Stimulated activated CD4-positive, alpha-beta T cell treated with anti-CD3 and anti-CD28 coated beads, TNF-alpha, amount 100 ng/mL, for 4 hours (primary cell): ENCODE measurements at places on chromosomes 6 and 20.

DNA sequence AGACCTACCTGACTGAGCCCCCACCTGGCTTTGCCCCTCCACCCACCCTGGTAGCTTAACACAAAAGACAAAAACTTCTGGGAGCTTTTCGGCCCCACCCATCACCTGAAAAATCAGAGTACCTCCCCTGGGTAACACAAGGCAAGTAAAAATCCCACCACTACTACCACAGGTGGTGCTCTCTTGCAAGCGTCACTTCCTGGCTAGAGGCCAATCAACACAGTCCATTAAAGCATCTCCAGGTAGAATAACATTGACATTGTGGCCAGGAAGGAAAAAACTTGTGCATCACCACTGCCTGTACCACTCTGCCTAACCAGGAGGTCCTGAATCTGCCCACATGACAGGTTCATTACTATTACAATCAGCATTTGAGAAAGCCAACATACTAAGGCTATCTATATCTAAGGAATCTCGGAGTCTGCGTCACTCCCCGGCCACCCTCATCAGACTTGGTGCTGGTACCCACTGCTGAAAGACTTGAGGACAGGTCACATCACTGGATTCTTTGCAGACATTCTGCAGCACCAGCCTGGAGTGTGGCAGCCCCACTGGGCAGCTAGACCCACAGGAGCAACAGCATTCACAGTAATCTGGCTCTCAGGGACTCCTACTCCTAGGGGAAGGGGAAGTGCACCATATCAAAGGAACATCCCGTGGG lies 125.9 kb downstream of the CDK19 start:
- no peak for DNase-seq

DNA sequence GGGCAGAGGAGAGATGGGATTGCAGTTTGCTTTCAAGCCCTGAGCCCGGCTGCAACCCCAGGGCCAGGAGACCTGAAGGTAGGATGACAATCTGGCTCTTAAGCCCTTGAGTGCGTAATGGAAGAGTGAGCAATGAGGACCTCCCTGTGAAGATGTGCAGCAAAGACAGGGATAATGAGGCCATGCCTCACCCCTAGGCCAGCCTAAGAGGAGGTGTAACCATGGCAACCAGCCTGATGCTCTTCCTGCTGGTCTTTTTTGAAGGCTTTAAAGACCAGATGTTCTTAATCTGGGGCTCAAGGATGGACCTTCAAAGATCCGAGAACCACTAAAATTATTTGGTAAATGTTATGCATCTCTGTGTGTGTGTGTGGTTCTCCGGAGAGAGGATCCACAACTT lies 8.2 kb downstream of the ARHGAP40 start:
- DNase-seq: no peak

DNA sequence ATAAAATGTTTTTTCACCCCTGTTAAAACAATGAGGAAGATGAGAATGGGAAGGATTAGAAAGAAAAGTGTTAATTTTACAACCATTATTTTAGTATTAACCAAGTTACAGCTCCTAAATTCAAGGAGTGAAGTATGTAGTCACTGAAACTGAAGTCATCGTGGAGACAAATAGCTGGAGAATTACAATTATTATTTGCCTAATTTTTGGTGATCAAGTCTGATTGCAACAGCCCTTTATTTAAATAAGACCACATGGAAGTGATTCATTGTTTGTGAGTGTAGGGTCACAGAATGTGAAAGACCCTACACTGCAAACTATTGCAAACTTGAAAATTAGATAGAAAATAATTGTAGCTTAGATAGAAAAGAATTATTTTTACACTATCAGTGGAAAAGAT lies 292.4 kb downstream of the CENPW start:
- DNase-seq: no peak

DNA sequence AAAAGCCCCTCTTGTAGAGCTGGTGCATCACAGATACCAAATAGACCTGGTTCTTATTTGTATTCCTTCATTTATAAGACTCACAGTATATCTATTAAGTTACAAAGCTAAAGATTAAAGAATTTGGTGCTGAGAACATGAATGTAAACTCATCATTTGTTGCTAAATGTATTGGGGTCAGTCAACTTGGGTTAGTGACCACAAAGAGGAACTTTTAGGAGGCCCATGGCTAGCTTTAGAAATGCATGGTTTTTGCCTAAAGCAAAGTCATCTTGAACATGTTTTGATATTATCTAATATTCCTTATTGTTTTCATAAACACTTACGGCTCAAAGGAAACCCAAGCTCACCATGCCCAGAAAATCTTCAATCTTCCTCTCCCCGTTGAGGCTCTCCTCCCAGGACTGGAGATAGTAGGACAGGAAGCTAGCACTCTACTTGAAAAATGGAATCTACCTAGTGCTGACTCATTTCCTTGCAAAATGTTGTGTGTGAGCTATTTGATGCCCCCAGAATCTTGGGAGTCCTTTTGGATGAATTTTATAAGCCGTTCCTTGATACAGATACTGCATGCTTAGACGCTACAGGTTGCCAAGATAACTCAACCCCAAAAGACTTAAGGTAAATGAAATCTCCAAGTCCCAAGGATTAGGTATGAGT lies 121.4 kb downstream of the BMP2 start:
- no peak for DNase-seq

- DNase-seq: no peak
These were observed 9.6 kb downstream of the SNX3 start for GRCh38 chr6:108251252-108251651.

DNA sequence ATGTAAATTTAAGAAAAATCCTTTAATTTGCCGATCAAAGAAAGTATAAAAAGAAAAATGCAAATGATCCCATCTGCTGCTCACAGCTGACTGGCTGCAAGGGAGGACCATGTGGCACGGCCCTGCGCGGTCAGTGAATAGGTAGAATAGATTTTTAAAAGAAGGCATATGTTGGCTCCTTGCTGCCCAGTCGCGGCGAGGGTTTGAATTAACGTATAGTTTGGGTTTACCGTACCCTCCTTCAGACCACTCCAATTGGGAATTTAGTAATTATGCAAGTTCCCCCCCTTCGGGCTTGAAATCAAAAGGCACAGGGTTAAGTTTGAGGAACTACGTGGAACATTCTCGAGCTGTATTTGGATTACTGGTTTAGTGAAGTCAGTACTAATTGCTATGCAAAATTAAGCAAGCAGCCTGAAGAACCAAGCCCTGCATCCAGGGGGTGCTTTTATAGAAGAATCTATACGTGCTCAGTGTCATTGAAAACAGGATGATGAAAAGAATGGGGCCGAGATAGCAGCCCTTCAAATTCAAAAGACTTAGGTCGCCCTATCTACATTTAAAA lies 1.1 kb upstream of the BEND3 start:
- DNase-seq: no peak

DNA sequence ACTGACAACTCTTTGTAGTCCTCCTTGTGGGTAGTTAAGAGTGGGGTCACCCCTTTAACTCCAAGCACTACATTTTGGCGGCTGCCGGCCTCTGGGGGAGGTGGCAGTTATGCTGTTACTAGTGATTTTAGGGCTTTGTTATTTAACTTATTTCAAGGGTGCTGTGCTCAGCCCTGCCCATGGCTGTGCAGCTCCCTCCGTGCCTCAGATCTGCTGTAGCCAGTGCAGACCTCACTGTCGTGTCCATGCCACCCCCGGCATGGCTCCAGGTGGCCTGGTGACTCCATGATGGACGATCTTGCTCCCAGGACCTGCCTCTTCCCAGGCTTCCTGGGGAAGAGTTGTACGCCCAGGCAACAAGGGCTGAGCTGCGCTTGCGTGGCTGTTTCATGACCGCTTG lies 15.4 kb downstream of the UQCC2 start:
- no peak for DNase-seq

DNA sequence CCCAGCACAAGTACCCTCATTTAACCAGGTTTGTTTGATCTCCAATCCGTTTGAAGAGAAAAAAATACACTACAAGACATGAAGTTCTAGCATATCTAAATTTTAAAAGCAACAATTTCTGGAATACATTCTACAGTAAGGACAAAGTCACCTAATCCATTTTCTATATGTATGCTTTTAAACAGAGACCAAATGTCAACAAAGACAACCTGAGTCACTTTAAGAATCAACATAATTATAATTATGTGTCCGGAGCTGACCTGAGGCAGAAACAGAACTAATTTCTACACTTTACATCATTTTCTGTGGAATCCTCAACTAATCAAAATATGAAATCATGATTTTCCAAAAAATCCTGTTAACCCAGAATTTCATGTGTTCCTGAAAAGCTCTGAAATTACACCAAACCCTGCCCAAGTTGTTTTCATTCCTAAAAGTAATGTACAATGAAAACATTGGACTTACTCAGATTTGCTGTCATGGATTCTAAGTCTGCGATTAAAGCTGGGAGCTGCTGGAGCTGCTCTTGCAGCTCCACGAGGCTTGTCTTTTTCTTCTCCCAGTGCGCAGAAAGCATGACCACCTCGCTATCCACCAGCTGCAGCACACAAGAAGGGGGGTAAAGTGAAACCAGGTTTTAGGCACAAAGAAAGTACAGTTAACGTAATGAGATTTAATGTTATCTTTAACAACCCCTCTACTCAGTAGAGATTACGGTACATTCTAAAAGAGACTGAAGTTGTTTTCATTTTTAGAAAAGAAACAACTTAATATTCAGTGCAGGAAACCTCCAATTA lies 35.8 kb downstream of the DTNBP1 start:
- no peak for DNase-seq

DNA sequence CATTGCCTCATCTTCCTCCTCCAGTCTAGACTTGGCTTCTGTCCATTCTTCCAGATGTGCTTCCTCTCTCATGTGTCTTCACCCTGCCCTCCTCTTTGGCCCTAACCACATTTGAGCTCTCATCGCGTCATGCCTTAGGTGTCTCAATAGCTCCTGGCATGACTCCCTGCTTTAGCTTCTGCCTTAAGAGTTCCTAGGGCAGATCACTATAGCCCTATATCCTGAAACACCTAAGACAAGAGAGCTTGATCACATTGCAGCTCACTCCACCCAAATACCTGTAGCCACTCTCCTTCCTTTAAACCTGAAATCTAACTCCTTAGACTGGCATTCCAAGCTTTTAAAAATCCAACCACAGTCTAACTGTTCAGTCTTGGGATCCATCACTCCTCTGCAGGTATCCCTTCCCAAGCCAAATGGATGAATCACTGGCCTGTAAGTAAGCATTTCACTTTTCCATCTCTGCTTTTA lies 69.0 kb upstream of the STXBP5 start:
- DNase-seq: no peak

DNA sequence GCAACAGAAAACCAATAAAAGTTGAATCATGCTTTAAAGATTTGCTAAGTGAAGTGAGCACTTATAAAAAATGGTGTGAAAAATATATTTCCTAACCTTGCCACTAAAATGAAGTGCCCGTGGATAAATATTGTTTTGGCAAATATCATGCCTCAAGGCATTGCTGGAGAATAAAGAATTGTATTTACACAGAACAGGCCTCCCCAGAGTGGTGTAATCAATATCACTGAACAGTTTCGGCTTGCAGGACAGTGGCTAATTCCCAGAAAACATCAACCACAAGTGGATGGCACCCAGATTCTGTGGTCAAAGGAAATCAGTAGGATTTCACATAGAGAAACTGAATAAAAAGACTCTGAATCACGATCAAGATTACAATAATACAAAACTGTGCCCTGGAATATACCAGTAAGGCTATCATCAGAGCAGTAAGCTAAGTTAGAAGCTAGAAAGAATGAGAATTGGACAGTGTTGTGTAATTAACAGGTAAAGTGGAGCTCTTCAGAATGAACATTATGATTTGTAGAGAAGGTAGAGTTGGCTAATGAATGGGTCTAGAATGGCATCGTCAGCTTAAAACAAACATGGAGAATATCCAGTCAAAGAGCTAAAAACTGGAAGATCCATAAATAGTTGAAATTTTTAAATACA lies 1026.9 kb upstream of the ADGRB3 start:
- DNase-seq: no peak

- DNase-seq: no peak
These were observed 38.3 kb downstream of the SIRPA start for GRCh38 chr20:1933465-1933870.

GRCh38 chr6:162999575-163000285 lies 272.0 kb downstream of the PACRG start:
- no peak for DNase-seq

DNA sequence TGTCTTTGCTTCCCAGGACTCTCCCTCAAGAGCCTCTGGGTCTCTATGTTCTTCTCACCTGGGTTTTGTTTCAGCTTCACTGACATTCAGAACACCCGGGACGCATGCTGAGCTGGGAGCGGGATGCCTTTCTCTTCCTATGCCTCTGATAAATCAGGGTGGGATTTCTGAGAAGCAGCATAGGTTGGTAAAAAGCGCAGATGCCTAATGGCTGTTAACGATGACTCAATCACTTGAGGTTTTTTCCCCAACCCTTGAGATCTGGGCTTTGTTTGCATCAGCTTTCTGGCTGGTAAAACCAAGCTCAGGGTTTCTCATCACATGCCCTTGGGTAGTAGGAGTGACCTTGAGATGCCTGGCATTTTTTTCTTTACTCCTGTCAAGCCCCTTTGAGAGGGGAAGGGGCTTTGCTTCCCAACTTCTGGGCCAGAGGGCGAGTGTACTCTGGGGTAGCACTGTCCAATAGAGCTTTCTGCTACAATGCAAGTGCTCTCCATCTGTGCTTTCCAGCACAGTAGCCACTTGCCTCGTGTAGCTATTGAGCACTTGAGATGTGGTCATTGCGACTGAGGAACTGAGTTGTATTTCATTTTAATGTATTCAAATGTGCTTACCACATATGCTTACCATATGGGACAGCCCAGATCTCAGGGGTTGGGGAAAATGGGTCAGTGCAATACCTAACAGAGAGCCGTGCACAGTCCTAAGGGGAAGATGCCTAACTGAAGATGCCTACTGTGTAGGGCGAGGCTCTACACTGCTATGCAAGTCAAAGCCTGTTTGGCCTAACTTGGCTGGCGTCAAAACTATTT lies 69.1 kb downstream of the PPP1R14C start:
- DNase-seq: no peak

GRCh38 chr6:56761651-56762050 lies 119.0 kb upstream of the DST start:
- DNase-seq: no peak

DNA sequence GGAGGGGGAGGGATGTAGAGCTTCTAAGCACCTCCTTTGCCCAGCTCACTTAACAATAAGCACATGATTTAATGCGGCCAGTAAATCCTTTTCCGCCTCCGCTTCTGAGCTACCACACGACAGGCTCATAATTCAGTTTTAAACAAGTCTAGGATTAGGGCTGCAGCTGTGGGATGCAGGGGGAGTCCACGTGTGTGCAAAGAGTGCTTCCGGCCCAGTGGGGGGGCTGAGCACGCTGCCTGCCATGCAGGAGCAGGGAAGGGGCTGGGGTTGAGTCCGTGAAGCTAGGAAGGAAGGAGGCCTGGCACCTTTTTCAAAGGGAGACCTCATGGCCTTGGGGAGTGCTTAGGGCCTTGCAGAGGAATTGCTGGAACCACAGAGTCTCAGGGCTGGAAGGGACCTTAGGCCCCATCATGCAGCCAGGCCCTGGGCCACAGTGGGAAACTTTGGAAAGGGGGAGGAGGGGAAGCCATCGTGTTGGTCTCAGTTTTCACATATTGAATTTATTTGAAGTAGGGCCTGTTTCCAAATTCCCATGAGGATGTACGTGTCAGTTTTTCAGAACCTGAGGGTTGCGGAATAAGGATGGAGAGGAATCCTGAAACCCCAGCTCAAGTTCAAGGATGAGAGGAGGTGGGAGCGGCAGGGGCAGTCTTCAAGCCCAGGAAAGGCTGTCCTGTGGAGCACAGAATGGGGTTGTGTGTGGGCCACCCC lies 96.1 kb downstream of the VEGFA start:
- DNase-seq: no peak
